CD4-positive, CD25-positive, alpha-beta regulatory T cell (primary cell): ENCODE measurements at places on chromosomes 5 and 9.

GRCh38 chr5:36028816-36029465, 37.7 kb downstream of the UGT3A2 start:
- DNase-seq: no peak

DNA sequence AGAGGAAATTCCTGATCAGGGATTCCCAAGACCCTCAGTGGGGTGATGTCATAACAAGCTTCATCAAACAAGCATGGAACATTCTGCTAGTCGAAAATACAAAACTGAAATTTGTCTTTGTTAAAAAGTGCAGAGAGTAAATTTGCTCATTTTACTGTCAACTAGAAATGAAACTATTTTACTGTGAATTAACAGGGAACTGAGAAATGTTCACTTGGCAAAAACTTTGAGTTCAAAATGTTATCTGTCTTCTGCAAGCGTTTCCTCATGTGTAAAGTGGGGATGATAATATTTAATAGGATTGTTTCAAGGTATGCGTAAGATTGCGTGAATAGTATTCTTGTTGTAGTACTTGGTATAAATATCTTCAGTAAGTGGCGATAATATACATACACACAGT, 45.4 kb downstream of the ALDH1A1 start:
- DNase-seq: no peak

DNA sequence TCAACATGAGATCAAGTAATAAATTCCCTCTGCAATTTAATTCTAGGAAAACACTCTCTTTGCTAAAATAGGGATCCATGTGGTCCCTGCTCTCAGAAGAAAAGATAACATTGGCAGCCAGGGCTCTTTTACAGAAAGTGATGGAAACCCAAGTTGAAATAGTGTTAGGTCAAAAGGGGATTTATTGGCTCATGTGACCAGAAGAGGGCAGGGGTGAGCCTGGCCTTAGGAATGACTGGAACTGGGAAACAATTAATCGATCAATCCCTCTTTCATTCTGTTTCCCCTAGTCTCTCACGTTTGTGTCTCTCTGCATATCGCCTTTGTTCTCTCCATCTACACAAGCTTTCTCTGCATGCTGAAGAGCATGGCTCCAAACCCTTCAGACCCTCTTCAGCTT, 58.3 kb upstream of the ALDH1B1 start:
- DNase-seq: no peak

DNA sequence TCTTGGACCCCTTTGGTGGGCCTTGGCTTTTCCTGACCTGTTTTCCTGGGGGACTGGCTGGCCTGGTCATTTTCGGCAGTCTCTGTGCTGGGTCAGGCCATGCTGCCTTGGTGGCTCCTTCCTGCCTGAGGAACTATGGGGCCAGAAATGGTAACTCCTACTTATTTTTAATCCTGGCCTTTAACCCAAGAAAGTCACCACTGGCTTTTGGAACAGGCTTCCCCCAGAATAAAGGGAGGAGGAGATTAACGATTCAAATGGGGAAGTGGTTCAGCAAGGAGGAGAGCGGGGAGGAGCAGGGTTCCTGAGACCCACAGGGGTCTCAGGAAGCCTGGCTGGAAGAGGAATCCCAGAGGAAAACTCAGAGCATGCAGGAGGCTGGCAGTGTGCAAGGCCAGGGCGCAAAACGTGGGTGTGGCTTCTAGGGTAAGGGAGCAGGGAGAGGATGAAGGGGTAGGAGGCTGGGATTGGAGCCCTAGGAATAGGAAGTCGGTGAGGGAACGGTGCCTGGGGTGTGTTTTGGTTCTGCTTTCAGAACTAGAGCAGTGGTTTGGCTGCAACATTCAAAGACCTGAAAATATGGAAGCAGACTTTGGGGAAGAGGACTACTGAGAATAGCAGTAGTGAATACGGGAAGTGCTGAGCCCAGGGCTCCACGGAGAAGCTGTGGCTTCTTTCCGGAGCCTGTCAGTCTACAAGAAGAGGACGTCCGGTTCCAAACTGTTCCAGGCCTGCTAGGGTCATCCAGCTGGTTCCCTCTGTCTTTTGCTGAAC, 271.1 kb upstream of the KLF4 start:
- no peak for DNase-seq

- DNase-seq: no peak
Measured at GRCh38 chr5:135236228-135236907, 162.7 kb downstream of the MACROH2A1 start.

GRCh38 chr9:132969783-132970182, 8.7 kb upstream of the GFI1B start:
- DNase-seq: no peak

- DNase-seq: peak; percentile 73
Measured at GRCh38 chr5:56951946-56952691, at the start of gene MIER3. MIER3 (minus strand) TSS chr5:56952123; CDS start chr5:56952102, 21 bp downstream.
